ENCODE measurements at places on chromosomes 2 and 18.

GRCh38 chr18:22983175-22983574, 50.0 kb downstream of the RBBP8 start:
- DNase-seq = peak; percentile 67

DNA sequence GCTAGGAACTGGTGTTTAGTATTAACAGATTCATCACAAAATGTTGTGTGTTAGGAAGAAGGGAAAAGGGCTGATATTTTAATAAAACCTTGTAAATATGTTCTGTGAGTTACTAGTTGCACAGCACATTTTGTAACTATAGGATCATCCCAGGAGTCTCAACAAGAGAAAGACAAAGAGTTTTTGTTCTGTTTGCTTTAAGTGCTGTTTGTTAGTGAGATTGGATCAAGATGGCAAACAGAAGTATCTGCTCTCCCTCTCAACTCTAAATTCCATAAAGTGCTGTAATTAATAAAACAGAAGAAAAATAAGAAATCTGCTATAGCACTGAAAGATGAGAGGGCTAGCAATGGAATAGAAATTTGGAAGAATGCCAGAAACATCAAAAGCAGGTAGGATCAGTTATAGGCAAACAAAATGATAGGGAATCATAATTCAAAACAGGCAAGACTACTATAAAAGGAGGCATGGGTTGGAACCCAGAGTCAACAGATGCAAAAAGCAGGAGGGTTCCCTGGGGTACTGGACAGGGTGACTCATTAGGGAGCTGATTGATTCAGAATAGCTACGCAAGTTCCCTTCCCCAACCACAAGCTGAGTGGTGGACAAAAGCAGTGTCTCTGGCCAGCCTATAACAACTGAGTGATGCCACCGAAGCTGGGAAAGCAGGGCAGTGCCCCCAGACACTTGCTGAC, 75.8 kb downstream of the DYNC1I2 start:
- DNase-seq = peak; percentile 82

- DNase-seq = no peak
These were observed 155.8 kb upstream of the KLF7 start for GRCh38 chr2:207321514-207321913.

DNA sequence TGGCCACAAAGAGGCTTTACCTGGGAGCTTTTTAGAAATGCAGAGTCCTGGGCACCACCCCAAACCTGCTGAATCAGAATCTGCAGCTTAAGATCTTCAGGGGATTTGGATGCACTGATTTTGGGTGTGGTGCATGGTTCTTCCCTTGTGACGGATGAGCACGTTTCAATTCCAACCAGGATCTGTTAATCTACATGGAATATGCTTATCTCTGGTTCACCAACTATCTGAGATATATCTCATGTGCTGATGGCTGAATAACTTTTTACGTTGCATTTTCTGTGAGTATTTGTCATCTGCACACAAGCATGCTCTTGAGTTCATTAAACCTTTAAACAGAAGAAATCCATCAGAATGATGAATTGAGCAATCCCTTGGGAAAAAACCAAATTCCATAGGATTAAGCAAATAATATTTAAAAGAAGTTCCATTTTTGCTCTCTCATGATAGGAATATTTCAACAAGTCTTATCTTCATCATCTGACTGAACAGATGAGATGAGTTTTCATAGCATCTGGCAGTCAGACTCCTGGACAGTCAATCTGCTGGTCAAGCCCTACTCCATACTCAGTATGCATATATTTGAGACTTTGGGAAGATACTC, 120.6 kb downstream of the PLB1 start:
- no peak for DNase-seq

Measured in ELR (cell line).